ENCODE measurements at places on chromosomes 4 and X. TPM values are rescaled to one million over a fixed set of nuclear protein-coding genes. Genes with fewer than 3 reads are reported as not detected.

DNA sequence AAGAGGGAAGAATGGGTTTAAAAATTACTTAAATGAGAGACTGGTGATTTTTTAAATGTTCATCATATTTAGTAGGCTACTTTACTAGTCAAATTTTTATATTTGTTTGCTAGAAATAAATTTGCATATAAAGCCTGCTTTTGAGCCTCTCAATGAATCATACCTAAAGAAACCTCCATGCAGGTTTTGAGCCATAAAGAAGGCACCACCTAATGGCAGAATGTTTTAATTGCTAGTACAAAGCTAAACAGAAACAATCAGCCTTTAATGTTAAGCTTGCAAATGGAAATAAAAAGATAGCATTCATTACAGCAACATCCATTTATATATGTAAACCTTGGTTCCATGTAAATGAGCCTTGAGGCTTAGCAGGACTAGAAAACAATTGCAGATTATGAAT lies 989.7 kb downstream of the CCSER1 start:
- H3K36me3 ChIP-seq = no peaks in the 10 kb centered on the region
- H3K27ac ChIP-seq = no peak overlapping the region
- H3K4me1 ChIP-seq = no peaks in the 10 kb centered on the region
- no peaks in the 10 kb centered on the region for H3K27me3 ChIP-seq
- H3K4me3 ChIP-seq = no peak overlapping the region

DNA sequence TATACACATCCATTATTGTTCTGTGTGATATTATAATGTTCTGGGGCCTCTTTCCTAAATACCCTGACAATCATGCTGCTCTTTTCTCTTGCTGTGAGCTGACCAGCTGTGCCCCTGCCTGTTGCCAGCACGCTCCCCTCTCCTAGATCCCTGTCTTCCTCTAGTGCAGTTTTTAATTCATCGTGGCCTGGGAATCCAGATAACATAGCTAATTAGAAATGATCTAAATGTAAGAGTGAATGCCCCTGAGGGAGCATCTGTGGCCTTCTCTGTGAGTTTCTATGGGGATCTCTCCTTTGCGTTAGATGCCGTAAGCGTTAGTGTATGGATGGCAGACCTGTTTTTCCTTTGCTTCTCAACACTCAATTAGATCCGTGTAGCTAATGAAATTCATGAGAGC lies 434.3 kb downstream of the SPRY1 start:
- H3K36me3 ChIP-seq = no peaks in the 10 kb centered on the region
- no peaks in the 10 kb centered on the region for H3K27me3 ChIP-seq
- H3K27ac ChIP-seq = peak overlapping the region; percentile 85
- peaks cover 20% of the 10 kb centered on the region for H3K4me1 ChIP-seq
- DNase-seq = no peak

COL4A5 gene
- total RNA-seq = 201 TPM

ART3 gene
- 17.8 TPM for total RNA-seq

ENOX2 gene
- 16.2 TPM for total RNA-seq

Data from esophagus muscularis mucosa (tissue), 4 donors.